GM20000 (cell line): ENCODE measurements at places on chromosomes 2 and 18.
A peak's percentile ranks its signal among the peaks of the same experiment; 100 is the strongest.

DNA sequence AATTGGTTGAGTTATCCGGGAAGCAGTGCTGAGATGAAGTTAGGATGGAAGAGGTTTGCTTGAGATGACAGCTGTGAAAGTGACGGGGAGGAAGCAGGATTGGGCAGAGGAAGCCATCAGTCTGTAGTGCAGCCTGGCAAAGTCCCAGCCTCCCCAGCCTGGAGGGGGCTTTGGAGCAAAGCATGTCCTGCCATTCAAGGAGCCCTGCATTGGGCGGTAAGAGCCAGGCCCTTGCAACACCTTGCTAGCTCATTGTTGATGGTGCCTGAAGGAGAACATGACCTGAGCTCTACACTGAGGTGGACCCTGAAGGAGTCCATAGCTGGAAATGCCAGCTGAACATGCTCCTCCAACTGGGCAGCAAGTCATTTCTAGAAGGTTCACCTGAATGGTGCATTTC, 228.9 kb downstream of the ACKR3 start:
- DNase-seq: no peak

DNA sequence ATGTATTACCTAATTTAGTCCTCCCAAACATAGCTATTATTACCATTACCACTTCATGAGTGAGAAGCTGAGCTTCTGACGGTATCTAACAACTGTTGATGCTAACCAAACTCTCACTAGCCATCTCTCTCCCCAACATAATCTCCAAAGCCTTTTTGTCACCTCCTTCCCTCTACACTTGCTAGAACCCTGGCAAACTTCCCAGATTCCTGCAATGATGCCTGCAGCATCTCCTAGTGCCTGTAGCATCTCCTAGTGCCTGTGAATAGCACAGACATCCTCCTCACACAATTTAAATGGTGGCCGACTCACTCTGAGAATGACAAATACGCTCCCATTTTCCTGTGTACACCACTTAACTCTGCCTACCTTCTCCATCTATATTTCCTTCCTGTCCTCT, 126.7 kb downstream of the STK39 start:
- no peak for DNase-seq

DNA sequence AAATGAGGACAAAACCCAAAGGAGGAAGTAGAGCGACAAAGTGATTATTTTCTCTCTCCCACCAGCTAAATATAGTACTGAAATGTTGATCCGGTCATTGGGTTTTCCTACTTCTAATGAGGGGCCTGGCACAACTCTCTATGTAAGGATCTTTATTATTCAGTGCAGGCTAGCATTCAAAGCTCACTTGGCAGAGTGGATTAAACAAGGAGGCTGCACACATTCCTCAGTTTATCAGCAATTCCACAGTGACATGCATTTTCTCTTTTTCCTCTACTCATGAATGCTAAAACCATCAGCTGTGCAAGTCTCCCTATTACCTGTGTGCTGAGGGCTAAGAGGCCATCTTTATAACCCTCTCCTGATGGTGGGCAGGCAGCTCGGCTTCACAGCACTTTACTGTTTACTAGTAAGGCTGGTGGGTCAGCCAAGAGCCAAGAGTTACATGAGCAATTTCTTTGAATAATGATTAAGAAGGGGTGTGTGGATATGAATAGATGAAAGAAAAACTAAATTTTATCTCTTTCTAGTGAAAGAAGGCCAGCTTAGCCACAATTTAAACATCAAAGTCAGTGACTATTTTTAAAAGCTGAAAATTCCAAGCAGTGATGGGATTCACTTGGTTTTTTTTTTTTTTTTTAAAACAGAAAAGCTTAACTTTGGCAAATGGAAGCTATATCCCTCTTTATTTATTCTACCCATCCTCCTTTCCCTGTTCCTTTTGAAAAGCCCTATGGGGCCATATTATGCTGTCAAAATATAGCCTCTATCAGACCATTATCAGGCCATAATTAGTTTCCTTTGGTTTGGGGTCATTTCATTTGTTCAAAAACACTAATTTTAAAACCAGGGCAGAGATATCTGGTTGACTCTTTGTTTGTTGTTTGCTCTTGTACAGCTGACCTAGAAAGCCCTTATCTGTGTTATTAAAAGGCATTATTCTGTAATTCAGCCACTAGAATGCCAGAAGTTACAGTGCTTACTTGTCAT, 111.0 kb downstream of the RBM43 start:
- no peak for DNase-seq

- no peak for DNase-seq
These were observed 66.7 kb downstream of the SPATS2L start for GRCh38 chr2:200373231-200373630.

- DNase-seq: no peak
These were observed 30.7 kb downstream of the AQP12A start for GRCh38 chr2:240722376-240722775.

- no peak for DNase-seq
These were observed 455.1 kb downstream of the ERBB4 start for GRCh38 chr2:212083492-212083891.

DNA sequence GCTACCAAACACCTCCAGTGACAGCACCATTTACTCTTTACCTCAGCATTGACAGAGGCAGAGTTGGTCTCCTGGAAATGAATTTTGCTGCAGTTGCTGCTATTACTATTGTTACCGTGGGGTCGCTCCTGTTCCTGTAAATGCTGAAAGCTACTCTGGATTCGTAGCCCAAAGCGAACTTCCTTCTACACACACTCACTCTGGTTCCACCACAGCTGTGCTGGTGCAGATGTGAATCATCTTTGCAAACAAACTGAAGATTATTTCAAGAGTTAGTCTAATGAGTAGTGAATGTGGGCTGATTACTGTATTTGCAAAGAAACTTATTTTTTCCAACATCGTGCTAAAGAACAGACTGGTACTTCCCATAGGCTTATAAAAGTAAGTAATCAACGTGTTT, 304.0 kb downstream of the LPIN1 start:
- no peak for DNase-seq

DNA sequence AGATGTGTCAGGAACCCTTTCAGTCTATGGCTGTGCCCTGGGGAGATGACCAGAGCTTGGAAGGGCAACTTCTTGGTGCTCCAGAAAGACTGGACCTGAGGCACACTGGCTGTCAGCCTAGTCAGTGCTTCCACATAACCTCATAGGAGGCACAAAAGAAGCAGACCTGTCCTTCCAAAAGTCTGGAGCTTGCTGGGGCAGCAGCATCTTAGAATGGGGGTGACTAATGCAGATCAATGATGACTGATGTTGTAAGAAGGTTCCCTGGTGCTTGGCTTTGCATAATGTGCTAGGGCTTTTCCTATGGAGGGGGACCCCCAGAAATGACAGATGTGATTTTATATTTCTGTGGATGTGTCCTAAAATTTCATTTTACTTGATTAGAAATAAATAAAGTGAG, 255.7 kb upstream of the THUMPD2 start:
- no peak for DNase-seq

DNA sequence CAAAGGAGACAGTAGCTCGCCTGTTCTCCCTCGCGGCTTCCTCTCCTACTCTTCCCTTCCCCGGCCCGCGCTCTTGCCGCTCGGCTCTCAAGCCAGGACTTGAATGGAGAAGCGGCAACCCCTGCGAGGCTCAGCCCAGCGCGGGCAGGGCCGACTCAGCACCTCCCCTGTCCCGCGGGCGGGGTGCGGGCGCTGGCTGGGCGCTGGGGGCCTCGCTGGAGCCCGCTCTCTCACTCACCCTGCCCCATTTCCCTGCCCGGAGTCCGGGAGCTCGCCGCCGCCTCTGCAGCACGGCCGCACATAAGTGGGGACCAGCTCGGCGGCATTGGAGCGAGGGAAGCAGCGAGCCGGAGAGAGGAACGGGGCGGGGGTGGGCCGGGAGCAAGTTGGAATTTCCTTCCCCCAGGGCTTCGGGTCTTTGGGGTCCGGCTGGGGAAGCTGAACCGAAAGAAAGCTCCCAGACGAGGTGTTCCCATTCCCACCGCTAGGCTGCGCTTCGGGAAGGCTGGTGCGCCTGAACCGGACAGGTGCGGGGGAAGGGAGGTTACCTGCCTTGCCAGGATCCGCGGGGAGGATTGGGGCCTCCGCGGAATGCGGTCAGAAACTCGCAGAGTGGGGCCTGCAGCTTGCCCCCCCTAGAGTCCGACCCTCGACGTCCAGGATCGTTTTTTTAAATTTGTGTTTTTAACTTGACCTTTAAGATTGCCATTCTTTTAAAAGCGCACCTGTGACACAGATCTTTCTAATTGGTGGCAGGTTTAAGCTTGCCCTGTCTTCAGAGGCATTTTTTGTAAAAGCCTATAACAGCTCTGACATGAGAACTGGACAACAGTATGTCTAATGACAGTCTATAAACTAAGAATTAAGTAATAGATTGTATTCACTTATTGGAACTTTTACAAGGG, at the start of gene COBLL1:
TSS of gene COBLL1 (minus strand) at position 105 of the 905 bp plus-strand sequence. CDS start 627 bp downstream, outside the sequence.
- peak; percentile 57 for DNase-seq

GRCh38 chr2:201664334-201664733, 21.0 kb upstream of the TMEM237 start:
- DNase-seq: no peak

DNA sequence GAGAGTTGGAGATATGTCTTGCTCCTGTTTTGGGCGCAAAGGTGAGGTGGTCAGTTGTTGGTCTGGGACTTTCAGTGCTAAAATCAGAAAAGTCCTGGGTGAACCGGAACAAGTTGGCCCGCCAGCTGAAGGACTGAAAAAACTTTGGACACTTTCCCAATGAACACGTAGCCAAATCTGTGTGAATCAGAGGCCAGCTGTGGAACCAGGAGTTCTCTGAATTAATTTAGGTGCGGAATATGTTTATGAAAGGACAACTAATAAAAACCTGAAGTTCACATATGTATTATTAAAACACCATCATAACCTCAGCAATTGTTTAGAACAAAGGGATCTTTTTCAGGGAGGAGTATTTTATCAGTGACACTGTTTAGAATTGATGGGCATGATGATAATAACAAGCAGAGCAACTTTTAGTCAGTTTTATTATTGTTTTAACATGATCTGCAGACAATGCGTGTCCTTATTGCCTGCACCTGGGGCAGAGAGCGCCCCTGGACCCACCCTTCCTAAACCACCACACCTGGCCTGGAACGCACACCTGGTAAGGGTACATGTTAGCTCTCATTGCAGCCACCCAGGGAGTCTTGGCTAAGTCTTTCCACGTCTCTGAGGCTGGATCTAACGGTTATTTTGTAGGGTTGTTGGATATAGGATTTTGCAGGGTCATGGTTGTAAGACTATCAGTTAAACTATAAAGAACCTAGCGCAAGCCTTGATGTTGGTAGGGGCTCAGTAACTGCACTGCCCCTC, 9.9 kb upstream of the ODC1 start:
- DNase-seq: no peak

DNA sequence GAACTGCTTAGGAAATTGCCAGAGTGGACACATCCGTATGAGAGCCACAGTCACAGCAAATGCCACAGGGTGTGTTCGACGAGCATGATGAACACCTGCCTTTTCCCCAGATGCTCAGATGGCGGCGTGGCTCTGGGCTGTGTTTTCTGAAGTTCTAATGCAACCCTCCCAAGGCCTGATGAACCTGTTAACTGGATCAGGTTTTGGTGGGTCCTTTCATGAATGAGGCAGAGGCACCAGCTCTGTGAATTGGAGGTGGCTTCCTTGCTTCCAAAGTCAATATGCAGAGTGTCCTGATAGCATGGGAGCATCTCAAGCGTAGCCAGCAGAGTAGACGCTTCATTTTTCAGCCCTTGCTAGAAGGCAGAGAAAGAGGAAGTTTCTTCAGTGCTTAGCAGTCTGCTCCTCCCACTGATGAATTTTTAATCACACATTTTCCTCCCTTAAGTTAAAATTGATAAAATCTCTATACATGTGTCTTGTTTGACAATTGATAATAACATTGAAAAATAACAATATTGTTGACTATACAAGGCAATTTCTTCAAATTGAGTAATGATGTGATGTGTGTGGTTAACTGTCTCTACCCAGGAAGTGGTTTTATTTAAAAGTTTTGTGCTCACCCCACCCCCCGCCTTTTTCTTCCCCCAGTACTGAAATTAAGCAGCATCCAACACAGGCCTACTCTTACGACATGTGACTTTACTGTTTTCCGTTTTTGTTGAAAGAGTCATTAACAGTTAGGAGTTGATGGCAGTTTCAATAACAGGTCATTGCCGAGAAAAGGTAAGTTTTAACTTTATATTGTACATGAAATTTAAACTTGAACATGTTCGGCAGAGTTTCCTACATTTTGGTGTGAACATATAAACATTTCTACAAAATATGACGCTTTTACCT, at the start of gene ARHGAP15:
TSS of gene ARHGAP15 (plus strand) at position 739 of the 900 bp plus-strand sequence.
- peak; percentile 50 for DNase-seq

DNA sequence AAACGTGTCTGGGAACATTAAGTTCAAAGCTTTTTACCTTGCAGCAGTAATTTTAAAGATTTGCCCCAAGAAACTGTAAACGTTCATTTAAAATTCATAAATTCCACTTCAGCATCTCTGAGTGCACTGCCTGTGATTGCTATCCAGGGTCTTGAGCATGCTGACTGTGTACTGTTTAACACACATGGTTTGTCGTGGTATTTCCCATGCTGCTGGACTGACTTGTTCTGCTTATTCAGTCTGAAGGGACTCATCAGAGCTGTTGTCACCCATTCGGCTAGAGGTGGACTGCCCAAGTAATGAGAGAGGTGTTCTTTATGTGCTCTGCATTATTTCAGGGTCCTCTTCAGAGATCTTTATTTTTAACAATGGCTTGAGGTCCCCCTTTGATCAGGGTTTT, 53.1 kb downstream of the RHBDD1 start:
- no peak for DNase-seq

DNA sequence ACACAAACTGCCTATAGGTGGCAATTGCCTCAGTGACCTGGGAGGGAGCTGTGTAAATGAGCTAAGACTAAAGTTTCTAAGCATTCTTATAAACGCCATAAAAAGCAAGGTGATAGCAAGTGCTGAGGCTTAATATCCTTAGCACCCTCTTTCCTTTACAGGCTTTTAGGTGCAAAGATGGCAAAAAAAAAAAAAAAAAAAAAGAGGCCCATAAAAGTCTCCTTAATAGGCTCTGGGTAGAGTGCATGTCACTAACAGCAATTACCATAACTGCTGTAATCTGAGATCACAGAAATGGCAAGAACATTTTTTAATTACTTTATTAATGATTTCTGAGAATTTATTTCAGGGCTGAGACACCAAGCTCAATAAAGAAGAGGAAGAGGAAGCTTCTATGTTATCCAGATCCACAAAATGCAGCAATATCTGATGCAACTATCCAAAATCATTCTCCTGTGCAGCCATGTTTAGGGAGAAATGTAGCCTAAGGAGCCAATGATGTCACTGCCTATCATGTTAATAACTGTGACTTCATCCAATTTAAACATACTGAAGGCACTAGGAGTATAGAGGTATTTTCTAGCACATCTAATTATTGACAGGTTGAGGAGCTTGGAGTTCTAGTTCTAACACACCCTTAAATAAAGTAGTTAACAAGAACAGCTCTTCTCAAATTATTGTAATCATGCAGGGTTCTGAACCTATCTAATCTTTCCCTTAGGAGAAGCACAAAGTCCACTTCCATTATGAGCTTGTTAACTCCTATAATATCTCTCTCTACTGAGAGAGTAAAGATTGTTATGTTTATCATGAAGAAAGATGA, 804.3 kb upstream of the ACVR2A start:
- DNase-seq: no peak

GRCh38 chr2:239507576-239508258, 106.9 kb upstream of the HDAC4 start:
- DNase-seq: no peak

- peak; percentile 63 for DNase-seq
These were observed 8.1 kb downstream of the LBH start for GRCh38 chr2:30239308-30239985.

GRCh38 chr2:151051574-151052220, 210.0 kb downstream of the RBM43 start:
- DNase-seq: peak; percentile 44
